GM13976 (cell line): ENCODE measurements at places on chromosomes 11 and 22.

DNA sequence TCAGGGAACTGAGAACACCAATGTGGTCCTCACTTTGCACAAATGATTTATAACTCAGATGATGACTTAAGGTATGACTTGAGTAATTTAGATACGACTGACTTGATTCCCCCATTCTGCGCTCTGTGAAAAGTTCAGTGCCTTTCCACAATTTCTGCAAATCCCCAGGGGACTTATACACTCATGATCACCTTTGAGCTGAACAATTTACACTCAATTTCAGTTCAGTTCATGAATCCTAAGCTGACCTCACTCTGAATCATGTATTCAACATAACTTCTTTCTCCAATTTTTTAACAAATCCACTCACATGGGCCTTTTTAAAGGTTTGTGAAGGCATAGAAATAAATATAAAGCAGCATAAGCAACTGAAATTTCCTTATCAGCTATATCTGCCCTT is 274.2 kb downstream of the FAM76B start:
- no peak for DNase-seq

DNA sequence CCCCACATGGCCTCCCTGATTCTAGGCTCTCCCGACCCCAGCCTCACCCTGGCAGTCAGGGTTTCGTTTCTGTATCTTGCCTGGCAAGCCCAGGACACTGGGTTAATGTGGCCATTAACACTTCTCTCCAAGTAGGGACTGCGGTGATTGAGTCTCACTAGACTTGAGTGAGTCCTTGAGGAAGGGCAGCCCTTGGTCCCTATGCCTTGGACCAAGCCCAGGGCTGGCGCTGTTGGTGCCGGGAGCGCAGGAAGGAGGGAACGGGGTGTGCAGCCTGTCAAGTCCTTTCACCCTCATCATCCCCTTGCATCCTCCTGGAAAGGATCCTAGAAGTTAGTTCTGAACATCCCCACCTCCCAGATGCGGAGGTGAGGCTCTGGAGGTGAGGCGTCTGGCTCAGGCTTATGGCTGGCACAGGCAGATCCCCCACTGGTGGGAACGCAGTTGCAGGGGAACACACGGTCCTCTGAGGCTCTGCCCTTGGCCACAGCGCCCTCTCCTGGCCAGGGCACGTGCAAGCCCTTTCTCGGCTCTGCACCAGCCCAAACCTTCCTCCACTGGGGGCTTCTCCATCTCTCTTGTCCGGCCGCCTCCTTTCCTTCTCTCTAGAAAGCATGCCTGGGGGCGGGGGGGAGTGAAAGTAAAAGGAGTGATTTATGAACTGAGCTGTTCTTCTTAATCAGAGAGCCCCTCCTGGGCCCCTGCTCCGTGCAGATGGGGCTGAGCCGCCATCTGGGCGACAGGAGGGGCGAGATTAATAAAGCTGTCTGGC is 56.7 kb downstream of the TP53I11 start:
- DNase-seq: peak; percentile 86

GRCh38 chr11:57348636-57349313 is 10.6 kb downstream of the P2RX3 start:
- DNase-seq: no peak

DNA sequence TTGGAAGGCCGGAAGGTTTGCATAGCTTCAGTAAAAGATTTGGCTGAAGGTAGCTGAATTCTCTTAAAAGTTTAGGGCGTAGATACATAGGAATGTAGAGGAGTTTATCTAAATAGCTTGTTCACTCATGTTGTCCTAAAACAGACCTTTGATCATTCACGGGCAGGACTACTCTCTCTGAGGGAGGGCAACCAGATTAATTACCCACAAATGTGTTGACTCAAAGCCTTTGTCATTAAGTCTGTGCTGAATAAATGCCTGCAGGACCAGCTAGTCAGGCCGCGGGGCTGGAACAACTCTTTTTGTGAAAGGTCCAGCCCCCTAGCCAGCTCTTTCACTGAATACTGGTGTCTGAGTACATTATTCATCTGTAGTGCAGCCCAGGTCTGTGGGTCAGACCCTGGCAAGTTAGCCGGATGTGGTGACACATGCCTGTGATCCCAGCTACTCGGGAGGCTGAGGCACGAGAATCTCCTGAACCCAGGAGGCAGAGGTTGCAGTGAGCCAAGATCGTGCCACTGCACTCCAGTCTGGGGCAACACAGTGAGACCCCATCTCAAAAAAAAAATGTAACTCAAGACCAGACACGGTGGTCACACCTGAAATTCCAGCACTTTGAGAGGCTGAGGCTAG is 2.8 kb upstream of the FADD start:
- no peak for DNase-seq

- DNase-seq: no peak
Measured at GRCh38 chr11:1074244-1075221, at the start of gene MUC2. Gene MUC2 (plus strand): TSS chr11:1074874.

DNA sequence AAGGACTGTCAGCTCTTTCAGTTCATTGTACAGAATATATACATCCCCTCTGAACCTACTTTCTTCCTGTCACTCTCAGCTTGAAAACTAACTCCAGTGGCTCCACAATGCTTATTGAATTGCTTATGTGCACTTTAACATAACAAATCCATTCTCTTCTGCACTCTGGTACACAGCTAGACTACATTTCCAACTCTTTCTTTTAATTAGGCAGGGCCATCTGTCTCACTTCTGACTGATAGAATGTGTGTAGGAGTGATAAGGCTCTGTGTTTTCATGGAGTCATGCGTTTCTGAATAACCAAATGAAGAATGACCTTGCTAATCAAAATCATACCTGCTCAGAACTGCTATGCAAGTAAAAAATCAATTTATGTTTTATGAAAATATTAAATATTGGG is 278.5 kb upstream of the CCDC179 start:
- no peak for DNase-seq

DNA sequence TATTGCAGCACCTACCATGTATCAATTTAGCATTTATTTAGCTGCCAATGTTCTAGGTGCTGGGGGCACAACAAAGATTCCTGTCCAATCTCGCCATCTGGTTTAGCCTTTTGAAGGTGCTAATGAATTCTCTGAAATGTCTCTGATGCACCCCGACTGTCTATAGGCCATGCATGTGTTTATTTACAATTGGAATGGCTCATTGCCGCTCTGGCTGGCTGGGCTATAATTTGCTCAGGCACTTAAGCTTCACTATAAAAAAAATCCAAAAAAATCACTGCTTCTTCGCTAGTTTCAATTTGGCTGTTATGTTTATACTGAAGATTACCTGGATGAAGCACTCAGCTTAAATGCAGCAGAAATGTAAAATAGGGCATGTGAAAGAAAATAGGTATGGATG is 115.0 kb upstream of the PAX6 start:
- DNase-seq: no peak

GRCh38 chr11:117806846-117807245 is 9.8 kb upstream of the DSCAML1 start:
- DNase-seq: no peak

DNA sequence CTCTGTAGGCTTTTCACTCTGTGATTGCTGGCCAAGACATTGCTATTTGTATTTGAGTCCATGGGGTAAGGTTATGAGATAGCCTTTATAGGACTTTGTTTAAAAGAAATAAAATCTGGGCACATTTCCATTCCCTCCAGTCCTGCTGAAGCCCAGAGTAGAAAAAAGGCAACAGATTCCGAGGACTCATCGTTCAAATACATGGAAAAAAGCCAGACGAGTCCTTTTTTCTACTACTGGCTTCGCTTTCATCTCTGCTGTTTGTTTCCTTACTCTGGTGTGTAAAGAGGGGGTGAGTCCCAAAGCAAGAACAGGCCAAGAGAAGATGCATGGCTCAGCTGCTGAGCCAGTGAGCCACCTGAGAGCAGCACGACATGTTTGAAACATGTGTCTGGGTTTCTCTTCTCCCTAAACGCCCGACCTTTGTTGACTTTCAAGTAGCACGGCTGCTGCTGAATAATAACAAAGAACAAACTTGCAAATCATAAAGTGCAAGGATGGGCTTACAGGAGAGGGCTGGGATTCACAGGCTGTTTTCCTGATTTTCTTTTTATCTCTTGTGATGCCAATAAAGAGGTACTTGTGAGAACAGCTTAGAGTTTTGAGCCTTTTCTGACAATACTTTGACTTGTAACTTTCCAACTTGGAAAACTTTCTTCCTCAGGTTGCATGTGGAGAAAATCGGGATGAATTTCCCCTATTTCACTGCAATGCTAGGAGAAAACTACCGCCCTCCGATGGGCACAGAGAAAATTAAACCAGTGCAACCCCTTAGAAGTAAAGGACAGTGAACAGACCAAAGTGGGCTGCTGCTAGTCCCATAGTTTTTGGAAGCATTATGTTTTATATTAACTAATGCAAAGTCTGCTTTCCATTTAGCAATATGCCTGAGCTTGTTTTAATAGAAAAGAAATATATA is 195.2 kb upstream of the RAG2 start:
- no peak for DNase-seq

DNA sequence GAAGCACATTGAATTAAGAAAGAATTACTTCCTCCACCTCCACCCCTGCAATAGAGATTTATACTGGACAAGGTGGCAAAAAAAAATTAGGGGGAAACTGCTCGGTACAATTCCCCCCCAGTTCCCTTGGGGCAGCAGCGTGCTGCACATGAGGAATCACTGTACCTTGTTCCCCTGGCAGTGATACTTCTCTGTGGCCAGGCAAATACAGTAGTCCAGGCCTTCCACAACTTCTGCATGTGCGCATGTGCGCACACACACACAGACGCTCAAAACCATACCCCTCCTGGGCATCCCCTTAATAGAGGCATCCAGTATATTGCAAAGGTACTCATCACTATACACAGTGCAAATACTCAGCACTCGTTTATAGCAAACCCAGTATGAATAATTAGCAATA is 68.9 kb downstream of the ARFGAP2 start:
- DNase-seq: no peak

- DNase-seq: no peak
Measured at GRCh38 chr11:77658213-77659013, 20.8 kb upstream of the CLNS1A start.
